ENCODE measurements at places on chromosomes 2 and 18.
A peak's percentile ranks its signal among the peaks of the same experiment; 100 is the strongest.

DNA sequence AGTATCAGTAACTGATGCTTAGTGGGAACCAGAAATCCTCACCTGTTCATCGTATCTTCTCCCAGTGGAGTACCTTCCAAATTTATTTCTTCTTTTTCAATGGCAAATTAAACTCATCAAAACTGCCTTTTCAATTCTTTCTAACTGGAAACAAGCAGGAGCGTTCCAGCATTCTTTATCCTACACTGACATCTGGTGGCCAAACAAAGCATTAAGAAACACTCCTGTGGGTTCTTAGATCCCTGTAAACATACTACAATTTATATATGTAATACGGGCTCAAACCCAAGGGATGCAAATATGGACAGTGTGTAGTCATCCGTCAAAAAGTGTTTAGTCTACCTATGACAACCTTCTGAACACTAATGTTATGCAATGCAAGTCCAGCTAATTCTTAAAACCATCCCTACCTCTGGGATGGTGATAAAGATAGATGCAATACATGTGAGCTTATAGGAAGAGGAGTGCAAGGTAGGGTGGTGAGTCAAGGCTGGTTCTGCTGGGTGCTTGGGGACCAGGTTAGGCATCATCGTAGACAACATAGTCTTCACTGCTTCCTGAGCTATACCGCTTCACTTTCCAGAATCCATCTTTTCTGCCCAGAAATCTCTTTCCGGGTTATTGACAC, 375.0 kb downstream of the CTNNA2 start:
- peak; percentile 30 for DNase-seq

DNA sequence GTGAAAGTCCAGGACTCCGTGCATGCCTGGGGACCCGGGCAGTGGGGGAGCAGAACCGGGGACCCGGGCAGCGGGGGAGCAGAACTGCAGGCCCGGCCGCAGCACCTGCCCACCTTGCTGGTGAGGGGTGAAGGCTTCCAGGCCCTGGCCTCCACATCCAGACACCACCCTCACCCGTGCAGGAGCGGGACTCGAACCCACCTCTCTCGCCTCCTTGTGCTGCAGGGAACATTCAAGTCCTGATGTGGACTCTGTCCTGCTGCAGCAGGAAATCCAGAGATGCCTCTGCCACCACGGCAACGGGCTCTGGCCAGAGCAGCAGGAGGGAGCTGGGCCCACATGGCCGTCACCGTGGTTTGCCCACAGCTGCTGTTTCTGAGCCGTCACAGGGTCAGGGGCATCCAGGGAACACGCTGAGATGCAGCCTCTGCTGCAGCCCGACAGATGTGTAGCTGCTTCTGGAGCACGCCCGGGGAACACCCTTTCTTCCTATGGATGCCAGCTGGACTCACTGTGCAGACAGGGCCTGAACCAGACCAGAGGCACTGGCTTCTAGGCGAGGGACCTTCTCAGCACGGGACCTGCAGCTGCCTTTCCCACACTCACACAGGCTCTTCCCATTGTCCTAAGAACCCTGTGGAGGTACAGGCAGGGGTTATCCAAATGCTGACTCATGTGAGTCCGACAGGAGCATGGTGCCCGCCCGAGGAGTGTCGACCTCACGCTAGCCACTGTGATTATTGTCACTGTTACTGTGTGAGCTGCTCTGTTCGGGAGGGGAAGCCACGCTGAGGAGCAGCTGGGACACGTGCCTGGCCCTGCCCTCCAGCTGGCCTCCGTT, 89.2 kb upstream of the CTDP1 start:
- DNase-seq, result peak; percentile 76

DNA sequence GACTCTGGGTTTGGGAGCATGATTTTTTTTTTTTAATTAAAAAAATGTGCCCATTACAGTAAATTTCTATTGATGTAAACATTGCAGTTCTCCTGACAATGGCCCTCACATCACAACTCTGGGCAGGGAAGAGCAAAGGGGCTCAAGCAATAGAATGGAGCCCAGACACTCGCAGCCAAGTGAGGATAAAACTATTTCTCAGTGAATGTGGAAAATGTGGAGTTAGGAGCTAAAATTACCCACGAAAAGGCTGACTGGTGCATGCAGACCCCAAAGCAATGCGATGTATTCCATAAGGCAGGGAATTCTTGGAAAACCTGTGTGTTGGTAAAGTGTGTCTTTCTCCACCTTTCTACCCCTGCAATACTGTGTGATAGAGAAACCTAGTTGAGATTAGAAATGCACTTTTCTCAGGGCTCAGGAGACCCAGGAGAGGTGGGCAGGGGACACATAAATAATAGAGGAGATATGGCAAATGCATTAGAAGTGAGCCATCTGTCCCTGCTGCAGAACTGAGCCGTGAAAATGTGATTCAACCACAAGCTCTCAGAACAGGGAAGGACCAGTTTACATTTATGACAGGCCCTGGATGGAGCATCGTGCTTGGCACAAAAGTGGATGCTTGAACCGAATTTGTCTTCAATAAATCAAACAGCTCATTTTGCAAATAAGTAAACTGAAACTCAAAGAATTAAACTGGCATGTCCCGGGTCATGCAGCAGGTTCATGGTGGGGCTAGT, 100.1 kb downstream of the MYCN start:
- no peak for DNase-seq

GRCh38 chr2:128446874-128447537, 128.3 kb upstream of the HS6ST1 start:
- peak; percentile 16 for DNase-seq

All from femur (tissue), 1 donor.